Skin of body (tissue), 3 donors: ENCODE measurements at places on chromosomes 3 and 15.

DNA sequence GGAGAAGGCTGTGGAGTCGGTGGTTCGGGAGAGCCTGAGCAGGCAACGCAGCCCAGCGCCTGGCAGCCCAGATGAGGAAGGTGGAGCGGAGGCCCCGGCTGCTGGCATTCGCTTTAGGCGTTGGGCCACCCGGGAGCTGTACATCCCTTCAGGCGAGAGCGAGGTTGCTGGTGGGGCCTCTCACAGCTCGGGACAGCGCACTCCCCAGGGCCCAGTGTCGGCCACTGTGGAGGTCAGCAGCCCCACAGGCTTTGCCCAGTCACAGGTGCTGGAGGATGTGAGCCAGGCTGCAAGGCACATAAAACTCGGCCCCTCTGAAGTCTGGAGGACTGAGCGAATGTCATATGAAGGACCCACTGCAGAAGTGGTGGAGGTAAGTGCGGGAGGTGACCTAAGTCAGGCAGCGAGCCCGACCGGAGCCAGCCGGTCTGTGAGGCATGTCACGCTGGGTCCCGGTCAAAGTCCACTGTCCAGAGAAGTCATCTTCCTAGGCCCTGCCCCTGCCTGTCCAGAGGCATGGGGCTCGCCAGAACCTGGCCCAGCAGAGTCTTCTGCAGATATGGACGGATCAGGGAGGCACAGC is 26.7 kb downstream of the SYNM start:
- no peak for DNase-seq

GRCh38 chr3:37546876-37547275 is 314.8 kb upstream of the CTDSPL start:
- DNase-seq: peak; percentile 35

DNA sequence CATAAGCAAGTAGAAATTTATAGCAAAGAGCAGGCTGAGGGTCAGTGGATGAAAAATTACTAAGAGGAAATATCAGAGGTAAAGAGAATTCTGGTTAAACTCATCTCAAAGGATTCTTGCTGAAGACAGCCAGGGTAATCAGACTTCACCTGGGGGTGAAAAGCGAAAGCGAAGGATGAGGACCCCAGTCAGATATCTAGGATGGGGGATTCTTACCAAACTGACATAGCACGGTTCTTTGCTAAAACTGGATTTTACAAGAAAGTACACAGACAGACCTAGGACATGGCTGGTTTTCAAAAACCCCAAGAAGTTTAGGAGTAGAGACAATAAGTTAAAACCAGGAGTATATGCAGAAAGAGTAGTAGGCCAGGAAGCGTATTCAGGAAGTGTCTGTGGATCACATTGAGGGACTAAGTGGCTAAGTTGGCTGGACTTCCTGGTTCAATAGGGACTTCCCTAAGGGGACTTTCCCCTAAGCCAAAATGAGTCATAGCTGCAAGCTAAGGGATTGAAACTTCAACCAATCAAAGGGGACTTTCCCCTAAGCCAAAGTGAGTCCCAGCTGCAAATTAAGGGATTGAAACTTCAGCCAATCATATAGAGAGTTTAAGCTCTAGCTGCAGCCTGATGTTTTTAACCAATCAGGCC is 2.4 kb upstream of the CFAP91 start:
- no peak for DNase-seq

- no peak for DNase-seq
Measured at GRCh38 chr3:182692695-182693094, 100.6 kb upstream of the ATP11B start.

DNA sequence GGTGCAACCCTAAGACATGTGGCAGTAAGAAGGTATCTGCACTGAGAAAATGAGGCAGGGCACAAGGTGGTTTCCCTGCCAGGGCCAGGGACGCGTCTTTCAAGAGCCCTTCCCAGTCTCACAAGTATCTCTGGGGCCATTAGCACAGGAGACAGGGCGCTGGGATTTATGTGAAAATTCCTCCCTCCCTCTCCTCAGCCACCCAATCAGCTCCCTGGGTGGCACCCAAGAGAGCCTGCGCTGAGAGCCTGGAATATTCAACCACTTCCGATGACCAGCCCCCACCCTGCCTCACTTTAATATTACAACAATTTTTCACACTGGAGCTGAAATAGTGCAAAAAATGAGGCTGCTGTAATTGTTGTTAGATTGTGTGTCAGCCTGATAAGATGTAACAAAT is 26.1 kb downstream of the SEC61A1 start:
- no peak for DNase-seq

DNA sequence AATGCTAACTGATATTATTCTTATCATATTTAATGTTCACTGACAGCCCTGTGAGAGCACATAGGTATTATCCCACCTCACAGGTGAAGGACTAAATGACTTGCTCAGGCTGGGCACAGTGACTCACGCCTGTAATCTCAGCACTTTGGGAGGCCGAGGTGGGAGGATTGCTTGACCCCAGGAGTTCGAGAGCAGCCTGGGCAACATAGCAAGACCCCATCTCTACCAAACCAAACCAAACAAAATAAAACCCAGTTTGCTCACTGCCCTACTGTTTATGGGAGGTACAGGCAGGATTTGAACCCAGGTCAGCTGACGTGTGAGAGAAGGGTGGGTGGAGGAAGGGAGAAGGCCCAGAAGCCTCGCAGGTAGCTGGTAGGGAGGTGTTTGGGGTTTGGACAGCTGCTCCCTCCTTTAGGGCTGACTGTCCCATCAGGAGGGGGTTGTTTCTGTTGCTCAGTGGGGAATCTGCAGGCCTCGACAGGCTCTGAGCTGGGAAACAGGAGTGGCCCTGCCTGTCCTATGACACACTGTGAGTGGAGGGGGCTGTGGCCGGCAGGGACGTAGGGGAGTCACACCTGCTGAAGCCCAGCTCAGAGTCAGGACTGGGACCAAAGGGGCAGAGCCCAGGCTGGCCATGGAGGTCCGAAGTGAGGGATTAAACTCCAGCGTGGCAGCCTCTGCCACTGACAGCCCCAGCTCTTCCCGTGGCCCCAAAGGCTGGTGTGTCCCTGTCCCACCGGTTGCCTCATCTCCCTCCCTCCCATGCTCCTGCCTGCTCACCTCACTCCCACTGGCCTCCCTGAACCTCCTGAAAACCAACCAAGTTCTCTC is 25.3 kb downstream of the BHLHE40 start:
- DNase-seq: no peak

GRCh38 chr15:33442449-33442848 is 131.7 kb downstream of the RYR3 start:
- no peak for DNase-seq

DNA sequence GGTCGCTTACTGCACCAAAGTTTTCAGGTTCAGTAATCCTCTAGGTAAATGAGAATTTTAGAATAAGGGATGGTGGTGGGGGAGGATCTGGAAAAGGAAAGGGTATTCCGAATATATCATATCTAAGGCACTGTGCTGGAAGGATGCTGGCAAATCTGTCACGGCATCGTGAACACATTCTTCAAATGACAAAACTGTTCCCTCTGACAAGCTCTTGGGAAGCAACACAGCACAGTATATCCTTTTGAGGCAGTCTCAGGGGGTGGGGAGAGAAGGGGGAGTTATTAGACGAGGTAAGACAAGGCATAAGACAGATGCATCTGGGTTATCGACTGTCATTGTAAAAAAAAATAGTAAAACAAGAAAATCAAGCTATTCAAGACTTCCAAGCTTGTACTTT is 289.6 kb upstream of the LRRN1 start:
- no peak for DNase-seq

DNA sequence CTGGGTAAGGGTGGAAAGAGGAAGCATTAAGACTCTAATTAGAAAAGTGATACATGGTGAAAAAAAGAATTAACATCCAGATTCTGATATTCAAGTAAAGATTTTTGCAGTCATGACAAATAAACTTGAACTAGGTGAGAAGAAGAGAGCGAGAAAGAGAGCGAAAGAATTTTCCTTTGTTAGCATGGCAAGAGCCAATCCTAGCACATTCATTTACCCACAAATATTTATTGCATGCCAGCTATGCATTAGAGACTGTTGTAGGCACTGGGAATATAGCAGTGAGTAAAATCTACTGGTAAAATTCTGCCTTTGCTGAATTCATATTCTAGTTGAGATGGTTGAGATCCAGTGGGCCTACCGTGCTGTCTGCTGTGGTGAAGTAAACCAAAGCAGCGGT is 177.9 kb upstream of the DPH6 start:
- DNase-seq: no peak

DNA sequence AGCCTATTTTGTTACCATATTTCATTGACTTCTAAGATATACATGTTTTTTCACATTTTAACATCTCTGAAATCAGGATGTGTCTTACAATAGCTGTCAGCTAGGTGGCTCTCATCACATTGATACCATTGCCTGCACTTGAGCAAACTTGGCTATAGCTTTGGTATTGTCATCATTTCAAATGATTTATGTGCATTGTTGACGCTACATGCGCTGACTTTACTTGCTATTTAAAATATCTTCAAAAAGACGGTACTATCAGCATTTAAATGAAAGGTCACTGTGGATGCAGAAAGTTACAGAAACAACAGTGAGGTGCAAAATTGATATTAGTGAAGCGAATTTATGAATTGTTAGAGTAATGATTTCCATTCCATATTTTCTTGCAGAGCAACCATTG is 54.0 kb upstream of the ABHD2 start:
- DNase-seq: peak; percentile 67

DNA sequence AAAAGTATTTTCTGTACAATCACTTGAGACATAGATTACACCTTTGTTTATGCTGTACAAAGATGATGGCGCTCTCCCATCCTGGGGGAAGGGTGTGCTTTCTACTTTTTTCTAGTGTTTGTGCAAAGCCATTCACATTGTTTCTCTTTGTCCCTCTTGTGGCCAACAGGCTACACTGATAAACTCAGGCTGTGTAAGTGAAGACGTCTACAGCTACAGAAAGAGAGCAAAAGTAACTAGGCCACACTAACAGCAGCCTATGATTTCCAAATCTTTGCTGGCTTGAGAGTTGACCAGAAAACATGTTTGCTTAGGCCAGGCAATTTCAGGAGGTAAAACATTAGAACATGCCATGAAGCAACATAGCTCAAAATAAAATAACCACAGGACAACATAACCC is 75.1 kb downstream of the FOXB1 start:
- no peak for DNase-seq

DNA sequence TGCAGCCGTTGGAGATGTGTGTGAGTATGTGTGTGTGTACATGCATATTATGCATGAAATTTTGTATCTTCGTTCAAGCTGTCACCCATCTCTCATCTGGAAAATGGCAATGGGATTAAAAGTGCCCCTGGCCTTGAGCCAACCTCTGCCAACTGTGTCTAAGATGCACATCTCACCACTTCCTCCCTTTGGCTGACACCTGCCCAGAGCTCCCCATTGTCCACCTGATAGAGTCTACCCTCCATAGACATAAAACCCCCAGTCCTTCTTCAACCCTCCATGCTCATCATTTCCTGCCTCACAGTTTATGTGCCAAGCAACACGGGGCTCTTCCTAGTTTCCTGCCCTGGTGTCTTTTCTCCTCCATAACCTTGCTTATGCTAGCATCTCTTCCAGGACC is 187.5 kb upstream of the HES1 start:
- DNase-seq: no peak

DNA sequence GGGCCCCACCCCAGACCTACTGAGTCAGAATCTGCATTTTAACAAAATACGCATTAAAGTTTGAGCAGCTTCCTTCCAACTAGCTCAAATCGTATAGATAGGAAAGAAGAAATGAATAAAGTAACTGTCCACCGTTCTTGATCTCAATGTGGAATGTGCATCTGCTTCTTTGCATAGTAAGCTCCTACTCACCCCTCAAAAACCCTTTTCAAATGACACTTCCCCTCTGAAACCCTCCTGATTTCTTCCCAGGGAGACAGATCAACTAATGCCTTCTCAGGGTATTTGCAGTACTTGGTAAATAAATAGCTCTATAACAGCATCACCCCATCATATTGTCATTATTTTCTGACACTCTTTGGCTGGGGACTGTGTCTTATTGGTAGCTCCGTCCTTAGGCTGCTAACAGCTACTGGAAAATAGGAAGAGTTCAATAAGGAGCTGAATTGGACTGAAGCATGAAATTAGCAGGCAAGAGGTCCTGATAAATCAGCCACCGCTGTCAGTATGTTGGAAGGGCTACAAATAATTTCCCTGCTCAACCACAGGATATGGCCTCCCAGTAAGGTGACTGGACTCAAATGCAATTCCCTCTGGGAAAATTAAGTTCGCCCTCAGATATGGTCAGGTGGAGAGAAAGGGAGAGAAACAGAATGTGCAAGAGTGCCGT is 10.2 kb downstream of the OXTR start:
- DNase-seq: no peak

- peak; percentile 17 for DNase-seq
Measured at GRCh38 chr3:22606461-22606860, 596.7 kb upstream of the UBE2E2 start.

DNA sequence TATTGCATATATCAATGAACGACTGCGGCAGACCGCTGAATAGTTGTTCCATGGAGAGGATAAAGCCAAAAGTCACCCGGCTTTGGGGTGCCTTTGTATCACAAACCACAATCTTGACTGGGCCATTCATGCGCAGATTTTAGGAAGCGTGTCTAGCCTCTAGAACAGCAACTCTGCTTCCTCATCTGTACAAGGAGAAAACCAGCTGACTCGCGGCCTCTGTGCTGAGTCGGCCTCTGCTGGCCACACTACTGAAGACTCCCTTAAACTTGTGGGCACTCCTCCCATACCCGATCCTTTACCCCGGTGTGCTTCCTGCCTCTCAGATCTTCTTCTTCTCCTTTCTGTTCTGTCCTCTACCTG is 872 bp downstream of the DLEC1 start:
- no peak for DNase-seq

DNA sequence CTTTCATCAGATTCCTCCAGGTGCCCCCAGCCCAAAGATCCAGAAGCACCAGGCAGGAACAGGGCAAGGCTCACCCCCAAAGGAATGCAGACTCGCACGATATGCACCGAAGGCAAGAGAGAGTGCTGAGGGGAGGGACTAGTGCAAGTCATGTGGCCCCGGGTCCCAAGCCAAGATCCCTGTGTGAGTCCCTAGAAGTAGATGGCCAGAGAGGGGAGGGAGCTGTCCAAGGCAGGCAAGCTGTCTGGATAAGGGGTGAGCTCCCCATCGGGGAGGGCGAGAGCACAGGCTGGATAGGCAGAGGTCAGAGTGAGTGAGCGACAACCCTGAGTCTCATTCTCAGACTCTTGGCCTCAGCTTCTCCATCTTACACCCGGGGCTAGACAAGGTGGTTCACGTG is 171.5 kb upstream of the LINGO1 start:
- no peak for DNase-seq

DNA sequence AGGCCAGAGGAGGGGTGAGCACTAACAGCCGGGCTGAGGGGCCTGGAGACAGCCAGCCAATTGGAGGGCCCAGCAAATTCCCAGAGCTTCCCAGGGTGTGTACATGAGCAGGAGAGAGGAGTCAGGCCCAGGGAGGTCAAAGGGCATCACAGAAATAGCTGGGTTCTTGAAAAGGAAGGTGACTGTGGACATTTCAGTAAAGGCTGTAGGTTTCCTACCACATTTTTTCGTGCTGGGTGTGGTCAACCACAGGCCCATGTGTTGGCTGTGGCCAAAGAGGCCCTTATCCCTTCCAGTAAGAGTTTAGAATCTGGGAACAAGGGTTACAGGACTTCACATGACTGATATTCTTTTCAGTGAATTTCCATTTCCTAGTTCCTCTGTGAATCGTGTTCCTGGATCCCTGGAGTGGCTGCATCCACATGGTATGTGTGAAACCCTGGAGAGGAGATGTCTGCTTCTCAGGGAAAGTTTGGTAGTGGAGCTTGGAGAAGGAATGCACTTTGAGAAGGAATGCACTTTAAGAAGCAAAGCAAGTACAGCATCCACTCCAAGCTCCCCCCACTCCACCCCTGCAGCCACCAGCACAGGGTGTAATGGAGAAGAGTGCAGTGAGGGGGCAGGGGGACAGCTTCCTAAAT is 73.2 kb upstream of the HEG1 start:
- peak; percentile 72 for DNase-seq
